Stimulated activated CD8-positive, alpha-beta memory T cell treated with anti-CD3 and anti-CD28 coated beads, Interleukin-15, amount 100 ng/mL, for 48 hours (primary cell): ENCODE measurements at places on chromosomes 6 and 20.
A peak's percentile ranks its signal among the peaks of the same experiment; 100 is the strongest.

DNA sequence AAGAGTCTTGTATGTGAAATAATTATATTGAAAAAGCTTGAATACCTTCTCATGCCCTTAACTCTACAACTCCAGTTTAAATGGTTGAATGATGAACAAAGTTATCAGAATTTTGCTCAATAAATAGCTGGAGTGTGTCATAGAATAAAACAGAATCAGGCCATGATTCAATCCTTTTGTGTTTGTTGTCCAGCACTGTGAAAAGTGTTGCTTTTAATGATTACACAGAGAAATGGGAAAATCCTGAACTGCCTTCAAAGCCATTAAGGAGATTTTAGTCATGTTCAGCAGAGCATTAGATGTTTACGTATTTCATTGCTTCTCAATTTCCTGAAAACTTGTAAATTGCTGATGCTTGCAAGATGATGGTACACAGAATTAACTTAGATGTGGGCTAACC lies 262.9 kb upstream of the BTBD3 start:
- no peak for DNase-seq

DNA sequence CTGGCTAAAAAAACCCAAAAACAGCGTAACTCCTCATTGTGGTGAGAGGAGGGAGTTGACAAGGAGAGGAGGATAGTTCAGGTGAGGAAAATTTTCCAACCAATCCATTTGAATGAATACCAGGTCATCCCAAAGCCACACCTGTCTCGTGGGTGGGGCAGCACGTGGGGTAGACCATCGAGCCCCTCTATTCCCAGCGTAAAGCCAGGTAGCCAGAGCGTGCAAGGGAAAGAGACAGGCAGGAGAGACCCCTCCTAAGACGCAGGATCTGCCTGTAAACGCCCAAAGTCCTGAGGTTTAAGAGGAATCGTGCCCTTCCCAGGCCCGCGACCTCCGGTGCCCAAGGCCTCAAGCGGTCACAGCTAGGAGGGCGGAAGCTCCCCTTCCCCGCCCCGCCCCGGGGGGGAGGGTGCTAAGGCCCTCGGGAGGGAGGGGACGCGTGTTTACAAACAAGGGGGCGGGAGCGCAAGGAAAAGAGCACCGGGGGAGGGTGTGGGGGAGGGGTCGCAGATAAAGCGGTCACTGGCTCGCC lies 712 bp downstream of the RXRB start:
- peak; percentile 66 for DNase-seq

GRCh38 chr6:79672631-79673111 lies 41.5 kb downstream of the SH3BGRL2 start:
- no peak for DNase-seq

- no peak for DNase-seq
Measured at GRCh38 chr6:168004023-168004422, 6.6 kb downstream of the KIF25 start.

DNA sequence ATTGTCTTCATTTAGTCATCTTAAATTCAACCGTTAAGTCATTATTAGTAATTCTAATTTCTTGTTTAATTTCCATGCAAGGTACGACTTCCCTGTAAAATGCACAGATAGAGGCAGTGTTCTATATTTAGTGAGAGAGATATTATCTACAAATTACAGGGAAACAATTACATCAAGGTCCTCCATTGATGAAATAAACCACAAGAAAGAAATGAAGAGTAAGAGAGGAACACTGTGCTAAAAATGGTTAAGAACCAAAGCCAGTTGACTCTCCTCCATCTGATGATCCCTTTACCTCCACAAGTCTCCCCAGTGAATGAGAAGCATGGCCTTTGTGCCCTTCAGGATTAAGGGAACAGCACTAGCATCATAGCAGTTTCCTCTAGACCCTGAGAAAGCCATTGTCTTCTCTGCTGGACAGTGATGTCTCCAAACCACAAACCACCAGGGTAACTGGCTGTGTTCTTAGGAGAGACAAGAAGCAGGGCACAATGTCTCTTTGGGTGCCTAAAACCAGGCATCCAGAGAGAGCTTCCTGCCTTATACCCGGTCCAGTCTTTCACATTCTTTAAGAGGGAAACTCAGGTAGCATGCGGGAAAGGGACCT lies 38.1 kb downstream of the IRF4 start:
- no peak for DNase-seq

- DNase-seq, result no peak
Measured at GRCh38 chr20:36856691-36857635, 19.0 kb upstream of the TLDC2 start.

GRCh38 chr6:130896249-130896648 lies 69.0 kb downstream of the SMLR1 start:
- DNase-seq, result no peak

DNA sequence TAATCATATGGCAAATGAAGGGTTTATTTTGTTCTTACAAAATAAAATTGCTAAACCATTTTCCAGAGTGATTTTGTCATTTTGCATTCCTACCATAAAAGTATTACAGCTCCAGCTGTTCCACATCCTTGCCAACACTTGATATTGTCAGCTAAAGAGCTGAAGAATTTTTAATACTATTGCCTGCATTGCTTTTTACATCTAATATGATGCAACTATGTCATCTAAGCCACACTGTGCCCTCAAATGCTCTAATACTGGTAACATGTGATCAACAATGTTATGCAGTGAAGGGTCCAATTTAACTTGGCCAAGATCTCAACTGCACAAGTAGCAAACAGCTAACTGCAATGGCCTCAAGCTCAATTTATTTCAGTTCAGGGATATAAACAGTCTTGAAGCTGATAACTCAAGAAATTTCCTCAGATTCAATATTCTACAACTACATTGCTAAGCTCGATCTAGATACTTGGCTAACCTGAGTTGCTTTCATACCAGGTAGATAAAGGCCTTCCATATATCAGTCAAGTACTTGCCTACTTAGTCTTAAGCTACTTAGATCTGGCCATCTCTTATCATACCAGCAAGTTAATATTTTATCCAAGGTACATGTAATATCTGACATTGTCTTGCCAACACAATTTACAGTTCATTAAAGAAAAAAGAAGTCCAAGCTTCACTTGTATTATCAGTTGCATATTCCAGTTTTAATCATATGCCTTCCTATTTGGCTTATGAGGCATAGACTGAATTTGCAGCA lies 17.0 kb downstream of the AKIRIN2 start:
- DNase-seq, result no peak

- no peak for DNase-seq
Measured at GRCh38 chr20:8842525-8842924, 226.4 kb upstream of the PLCB4 start.

DNA sequence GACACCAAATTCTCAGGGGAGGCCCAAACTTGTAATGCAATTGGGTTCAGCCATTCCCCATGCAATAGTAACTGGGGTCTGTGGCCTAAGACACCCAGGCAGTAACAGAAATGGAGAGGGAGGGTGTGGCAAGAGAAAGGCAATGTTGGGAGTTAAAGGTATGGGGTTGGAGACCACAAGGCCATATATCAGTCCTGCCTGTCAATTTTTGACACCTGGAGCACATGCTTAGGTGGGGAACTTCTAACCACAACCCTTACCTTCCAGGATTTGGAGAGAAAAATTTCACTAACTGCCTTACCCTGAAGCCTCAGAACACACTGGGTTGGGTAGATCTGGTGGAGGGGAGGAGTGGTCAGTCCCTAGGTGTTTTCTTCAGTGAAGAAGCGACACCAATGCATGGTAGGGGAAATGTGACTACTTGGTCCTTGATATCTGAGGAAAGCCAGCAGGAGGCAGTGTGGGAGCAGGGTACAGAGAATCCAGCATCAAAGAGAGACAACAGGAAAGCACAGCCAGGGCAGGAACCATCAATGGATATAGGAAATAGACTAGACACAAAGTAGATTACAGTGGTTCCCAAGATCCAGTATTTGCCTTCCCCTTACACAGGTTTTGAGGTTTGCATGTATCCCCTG lies 6.8 kb upstream of the USP49 start:
- DNase-seq, result peak; percentile 18

DNA sequence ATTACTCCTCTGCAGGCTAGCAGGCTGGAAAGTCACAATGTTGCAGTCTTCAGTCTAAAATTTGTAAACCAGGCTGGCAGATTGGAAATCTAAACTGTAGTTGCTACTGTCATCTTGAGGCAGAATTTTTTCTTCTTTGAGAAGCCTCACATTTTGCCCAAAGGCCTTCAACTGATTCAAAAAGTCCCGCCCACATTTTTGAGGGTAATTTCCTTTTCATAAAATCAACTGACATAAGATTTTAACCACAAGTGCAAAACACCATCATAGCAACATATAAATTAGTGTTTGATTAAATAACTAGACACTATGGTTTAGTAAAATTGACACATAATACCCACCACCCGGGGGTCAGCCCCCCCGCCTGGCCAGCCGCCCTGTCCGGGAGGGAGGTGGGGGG lies 28.4 kb downstream of the HLA-C start:
- DNase-seq, result no peak

GRCh38 chr6:154134471-154135147 lies 95.6 kb downstream of the OPRM1 start:
- DNase-seq, result no peak

GRCh38 chr6:47653706-47654105 lies 44.7 kb upstream of the ADGRF4 start:
- DNase-seq, result no peak

DNA sequence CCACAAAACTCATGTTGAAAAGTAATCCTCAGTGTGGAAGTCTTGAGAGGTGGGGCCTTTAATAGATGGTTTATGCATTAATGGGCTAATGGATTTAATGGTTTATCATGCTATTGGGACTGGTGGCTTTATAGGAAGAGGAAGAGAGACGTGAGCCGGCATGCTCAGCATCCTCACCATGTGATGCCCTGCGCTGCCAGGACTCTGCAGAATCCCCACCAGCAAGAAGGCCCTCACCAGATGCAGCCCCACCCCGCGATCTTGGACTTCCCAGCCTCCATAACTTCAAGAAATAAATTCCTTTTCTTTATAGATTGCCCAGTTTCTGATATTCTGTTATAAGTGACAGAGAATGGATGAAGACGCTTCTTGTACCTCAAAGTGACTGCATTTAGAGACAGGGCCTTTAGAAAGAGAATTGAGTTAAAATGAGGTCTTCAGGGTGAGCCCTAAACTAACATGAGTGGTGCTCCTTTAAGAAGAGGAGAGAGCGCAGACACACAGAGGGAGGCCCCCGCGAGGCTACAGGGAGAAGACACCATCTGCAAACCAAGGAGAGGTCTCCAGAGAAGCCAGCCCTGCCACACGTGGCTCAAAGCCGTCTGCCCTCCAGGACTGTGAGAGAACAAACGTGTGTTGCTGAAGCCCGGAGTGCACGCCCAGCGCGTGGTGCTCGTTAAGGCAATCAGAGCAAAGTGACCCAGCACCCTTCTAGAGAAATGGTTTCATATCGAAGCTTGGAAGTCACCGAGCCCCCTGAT lies 56.9 kb downstream of the IRF4 start:
- DNase-seq, result no peak

GRCh38 chr6:139153855-139154254 lies 19.0 kb downstream of the HECA start:
- no peak for DNase-seq

DNA sequence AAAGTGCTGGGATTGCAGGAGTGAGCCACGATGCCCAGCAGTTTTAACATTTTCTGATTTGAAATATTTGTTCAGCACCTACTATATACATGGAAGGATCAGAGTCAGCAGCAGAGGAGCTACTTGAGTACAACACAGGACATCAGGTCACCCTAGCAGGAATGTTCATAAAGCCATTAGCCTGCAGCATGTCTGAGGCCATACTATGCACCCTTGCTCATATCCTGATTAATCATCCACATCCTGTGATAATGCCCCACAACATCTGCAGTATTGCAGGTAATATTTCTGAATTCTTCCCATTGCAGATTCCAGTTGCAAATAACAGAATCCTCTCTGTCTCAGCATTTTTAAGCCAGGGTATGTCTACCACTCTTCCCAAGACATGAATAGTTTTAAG lies 171.0 kb upstream of the PRND start:
- no peak for DNase-seq

- DNase-seq, result no peak
Measured at GRCh38 chr20:16040742-16041141, 532.5 kb downstream of the KIF16B start.

GRCh38 chr20:58646257-58646656 lies 4.8 kb upstream of the STX16 start:
- no peak for DNase-seq

- DNase-seq, result no peak
Measured at GRCh38 chr6:129647044-129647443, 62.9 kb downstream of the ARHGAP18 start.

- no peak for DNase-seq
Measured at GRCh38 chr6:53834132-53834531, 39.3 kb downstream of the LRRC1 start.
